ENCODE measurements at places on chromosomes 2 and 18. TPM values are rescaled to one million over a fixed set of nuclear protein-coding genes. Genes with fewer than 3 reads are reported as not detected.
A peak's percentile ranks its signal among the peaks of the same experiment; 100 is the strongest.

- H3K4me3 ChIP-seq = no peak overlapping the region
- H3K27ac ChIP-seq = no peak overlapping the region
- no peak for DNase-seq
These were observed 266.5 kb upstream of the SPOPL start for GRCh38 chr2:138235041-138235440.

Gene UGT1A4
- not detected for total RNA-seq

DNA sequence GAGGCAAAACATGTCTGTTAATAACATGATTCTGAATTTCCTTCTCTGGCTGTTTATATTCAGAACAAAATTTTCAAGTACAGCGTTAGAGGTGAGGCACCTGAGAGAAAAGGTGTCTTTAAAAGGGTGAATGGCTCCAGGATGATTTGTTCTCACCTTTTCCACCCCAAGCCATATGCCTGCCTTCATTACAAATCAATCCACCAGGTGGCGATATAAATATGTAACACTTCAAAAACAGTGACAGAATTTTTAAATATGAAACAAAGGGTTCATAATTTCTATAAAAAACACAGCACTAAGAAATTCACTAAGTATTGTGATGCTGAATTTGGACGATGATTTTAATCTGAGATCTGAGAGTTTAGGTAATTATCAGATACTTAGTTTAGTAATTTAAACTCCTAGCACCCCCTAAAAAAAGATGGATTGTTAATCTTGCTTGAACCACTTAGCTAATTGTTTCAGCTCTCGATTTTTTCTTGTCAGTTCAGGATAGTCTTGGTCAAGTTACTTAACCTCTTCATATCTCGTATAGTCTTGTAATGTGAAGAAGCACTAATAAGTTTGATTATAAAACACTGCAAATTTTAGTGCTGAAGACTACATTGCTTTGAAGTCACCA, 528.8 kb downstream of the CPS1 start:
- no peak overlapping the region for H3K27ac ChIP-seq
- H3K4me3 ChIP-seq = no peak overlapping the region
- no peak for DNase-seq
- no peaks in the 10 kb centered on the region for H3K36me3 ChIP-seq
- H3K27me3 ChIP-seq = no peaks in the 10 kb centered on the region

- DNase-seq = no peak
- H3K27me3 ChIP-seq = no peaks in the 10 kb centered on the region
- H3K36me3 ChIP-seq = no peaks in the 10 kb centered on the region
- no peak overlapping the region for H3K27ac ChIP-seq
These were observed 1363.9 kb upstream of the CRIM1 start for GRCh38 chr2:34991508-34992274.

DNA sequence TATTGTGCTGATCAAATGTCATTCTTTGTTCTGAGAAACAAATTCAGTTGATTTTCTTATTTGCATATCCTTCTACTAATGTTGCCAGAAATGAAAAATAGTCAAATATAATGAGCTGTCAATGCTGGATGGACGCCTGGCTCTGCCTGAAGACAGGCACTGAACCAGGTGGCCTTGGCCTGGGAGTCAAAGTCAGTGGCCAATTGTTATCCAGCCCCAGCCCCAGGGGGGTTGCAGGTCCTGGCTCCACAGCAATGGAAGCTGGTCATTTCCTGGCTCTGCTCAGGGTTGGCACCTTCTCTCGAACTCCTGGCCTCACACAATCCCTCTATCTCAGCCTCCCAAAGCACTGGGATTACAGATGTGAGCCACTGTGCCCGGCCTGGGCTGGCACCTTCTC, 176.8 kb upstream of the GLI2 start:
- H3K36me3 ChIP-seq = no peaks in the 10 kb centered on the region
- H3K27ac ChIP-seq = no peak overlapping the region
- H3K4me3 ChIP-seq = no peak overlapping the region
- H3K27me3 ChIP-seq = no peaks in the 10 kb centered on the region
- DNase-seq = no peak
- H3K4me1 ChIP-seq = no peaks in the 10 kb centered on the region

DNA sequence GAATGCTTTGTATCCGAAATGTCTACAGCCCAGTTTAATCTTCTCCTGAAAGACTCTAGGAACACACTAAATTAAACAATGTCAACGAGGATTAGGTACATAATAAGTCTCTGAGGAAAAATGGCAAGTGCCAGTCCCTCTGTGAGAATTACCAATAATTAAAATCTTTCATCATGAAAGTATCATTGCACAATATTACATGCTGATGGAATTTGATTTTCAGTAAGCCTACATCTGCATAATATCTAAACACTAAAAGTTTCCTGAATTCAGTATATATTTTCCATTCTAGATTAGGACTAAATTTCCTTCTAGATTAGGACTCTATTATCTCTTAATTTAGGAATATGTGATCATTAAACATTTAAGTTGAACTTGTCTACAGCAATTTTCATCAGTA, 132.1 kb downstream of the LRP2 start:
- H3K36me3 ChIP-seq = no peaks in the 10 kb centered on the region
- no peak overlapping the region for H3K27ac ChIP-seq
- no peak overlapping the region for H3K4me3 ChIP-seq
- DNase-seq = no peak

DNA sequence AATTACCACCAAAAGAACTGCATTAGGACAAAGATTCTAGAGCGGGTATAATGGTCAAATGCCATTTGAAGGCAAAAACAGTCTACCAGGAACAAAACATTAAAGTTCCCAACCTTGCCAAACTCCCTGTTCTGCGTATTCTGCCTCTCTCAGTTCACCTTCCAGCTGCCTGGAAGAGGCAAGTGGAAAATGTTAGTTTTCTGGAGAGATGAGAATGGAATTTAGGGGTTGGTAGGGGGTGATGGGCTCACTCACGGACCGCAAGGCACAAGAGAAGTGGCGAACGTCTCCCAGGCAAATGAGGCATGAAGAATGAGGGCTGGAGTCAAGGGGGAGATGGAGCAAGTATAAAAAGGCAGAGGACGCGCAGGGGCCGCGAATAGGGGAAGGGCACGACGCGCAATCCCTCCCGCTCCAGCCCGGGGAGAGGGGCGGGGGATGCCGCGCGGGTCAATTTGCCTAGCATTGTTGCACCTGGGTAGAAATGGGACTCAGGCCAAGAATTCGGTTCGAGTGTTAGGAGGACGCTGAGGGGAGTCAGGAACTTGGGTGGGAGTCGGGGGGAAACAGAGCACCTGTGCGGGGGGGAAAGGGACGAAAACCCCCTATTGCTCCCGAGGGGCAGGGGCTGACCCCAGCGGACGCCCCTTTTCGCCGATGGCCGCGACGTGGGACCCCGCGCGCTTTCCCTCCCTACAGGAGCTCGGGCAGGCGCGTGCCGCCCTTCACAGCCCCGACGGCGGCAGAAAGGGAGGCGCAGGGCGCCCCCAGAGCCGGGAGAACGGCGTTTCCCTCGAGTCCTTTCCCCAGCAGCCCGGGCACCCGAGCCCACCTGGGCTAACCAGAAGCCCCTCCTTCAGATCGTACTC, 573 bp downstream of the PAIP2B start:
- peaks cover 12% of the 10 kb centered on the region for H3K4me1 ChIP-seq
- H3K27ac ChIP-seq = peak overlapping the region; percentile 82
- peak overlapping the region; percentile 77 for H3K4me3 ChIP-seq
- no peaks in the 10 kb centered on the region for H3K27me3 ChIP-seq
- peak; percentile 90 for DNase-seq
- H3K36me3 ChIP-seq = no peaks in the 10 kb centered on the region

GRCh38 chr2:181143790-181144300, 163.4 kb downstream of the UBE2E3 start:
- no peaks in the 10 kb centered on the region for H3K4me1 ChIP-seq
- no peak overlapping the region for H3K27ac ChIP-seq
- no peak overlapping the region for H3K4me3 ChIP-seq
- no peaks in the 10 kb centered on the region for H3K27me3 ChIP-seq

- H3K4me3 ChIP-seq = no peak overlapping the region
- no peaks in the 10 kb centered on the region for H3K27me3 ChIP-seq
- H3K27ac ChIP-seq = no peak overlapping the region
These were observed 79.2 kb downstream of the NDUFA10 start for GRCh38 chr2:239945751-239946561.

DNA sequence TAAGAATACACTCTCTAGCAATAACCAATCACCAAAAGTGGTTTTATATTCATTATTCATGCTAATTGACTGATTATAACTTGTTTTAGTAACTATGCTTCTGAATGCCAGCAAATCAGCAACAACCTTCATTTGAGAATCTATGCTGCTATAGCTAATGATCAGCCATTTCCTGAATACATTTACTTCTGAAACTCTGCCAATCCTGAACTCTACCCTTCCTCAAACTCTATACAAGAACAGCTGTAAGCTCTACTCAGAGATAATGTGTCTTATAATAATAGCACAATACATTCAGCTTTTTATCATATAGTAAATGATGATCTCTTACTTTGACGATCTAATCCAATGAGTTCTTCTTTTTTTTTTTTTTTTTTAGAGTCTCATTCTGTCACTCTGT, 85.7 kb upstream of the EPAS1 start:
- H3K36me3 ChIP-seq = no peaks in the 10 kb centered on the region
- H3K4me3 ChIP-seq = no peak overlapping the region
- no peaks in the 10 kb centered on the region for H3K4me1 ChIP-seq
- H3K27me3 ChIP-seq = no peaks in the 10 kb centered on the region

GRCh38 chr2:48617618-48618017, at the start of gene GTF2A1L:
Gene GTF2A1L (plus strand): TSS chr2:48617856. CDS start chr2:48617875, 19 bp downstream.
- no peak within 1 kb of the TSS for H3K27ac ChIP-seq
- no peak for DNase-seq
- no peaks in the 10 kb centered on the region for H3K4me1 ChIP-seq
- H3K27me3 ChIP-seq = no peaks in the 10 kb centered on the region
- H3K4me3 ChIP-seq = no peak within 1 kb of the TSS

DNA sequence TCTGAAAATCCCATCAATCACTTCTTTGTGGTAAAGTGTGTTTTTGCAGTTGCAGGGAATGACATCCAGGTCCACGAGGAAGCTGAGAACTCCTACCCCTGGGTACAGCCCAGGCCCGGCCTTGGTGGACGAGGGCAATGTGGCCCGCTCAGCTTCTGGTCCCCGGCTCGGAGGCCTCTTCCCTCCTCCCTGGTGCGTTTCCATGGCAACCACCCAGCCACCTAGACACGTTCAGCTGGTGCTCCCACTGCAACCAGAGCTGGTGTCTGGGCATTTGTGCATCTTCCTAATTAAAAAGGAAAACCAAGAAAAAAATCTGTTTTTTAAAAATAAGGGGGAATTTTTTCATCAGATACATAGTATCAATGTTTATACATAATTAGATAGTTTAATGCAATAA, 603.6 kb upstream of the SALL3 start:
- no peaks in the 10 kb centered on the region for H3K27me3 ChIP-seq
- H3K27ac ChIP-seq = no peak overlapping the region
- DNase-seq = no peak
- H3K4me1 ChIP-seq = no peaks in the 10 kb centered on the region

GRCh38 chr2:43221124-43221762, 5.2 kb downstream of the ZFP36L2 start:
- H3K36me3 ChIP-seq = peaks cover 13% of the 10 kb centered on the region
- H3K27ac ChIP-seq = peak overlapping the region; percentile 99
- peak; percentile 60 for DNase-seq
- peaks cover 61% of the 10 kb centered on the region for H3K4me1 ChIP-seq
- peak overlapping the region; percentile 85 for H3K4me3 ChIP-seq

Gene CHN1
- 8.9 TPM for total RNA-seq

- no peak overlapping the region for H3K27ac ChIP-seq
- DNase-seq = no peak
- H3K4me3 ChIP-seq = no peak overlapping the region
- H3K4me1 ChIP-seq = no peaks in the 10 kb centered on the region
These were observed 80.0 kb upstream of the FAM136A start for GRCh38 chr2:70381821-70382220.
